ENCODE measurements at places on chromosomes 16 and 17. TPM values are rescaled to one million over a fixed set of nuclear protein-coding genes. Genes with fewer than 3 reads are reported as not detected.

Gene GINS2
- 45.7 TPM for total RNA-seq

Gene KRT25
- not detected for total RNA-seq

Gene ANKFN1
- total RNA-seq, result not detected

Gene TNP2
- total RNA-seq, result not detected

Gene KRT28
- total RNA-seq, result not detected

Gene ITGAD
- total RNA-seq, result not detected

Gene CAPNS2
- total RNA-seq, result not detected
